Mesenteric fat pad (tissue), 1 donor: ENCODE measurements at places on chromosomes 4 and X.

GRCh38 chr4:140719022-140719421 lies 37.2 kb downstream of the TBC1D9 start:
- DNase-seq, result no peak

GRCh38 chrX:2395261-2395992 lies 105.3 kb downstream of the DHRSX start:
- DNase-seq, result no peak

- DNase-seq, result no peak
Observed at GRCh38 chr4:124738994-124739393, 26.5 kb upstream of the ANKRD50 start.

DNA sequence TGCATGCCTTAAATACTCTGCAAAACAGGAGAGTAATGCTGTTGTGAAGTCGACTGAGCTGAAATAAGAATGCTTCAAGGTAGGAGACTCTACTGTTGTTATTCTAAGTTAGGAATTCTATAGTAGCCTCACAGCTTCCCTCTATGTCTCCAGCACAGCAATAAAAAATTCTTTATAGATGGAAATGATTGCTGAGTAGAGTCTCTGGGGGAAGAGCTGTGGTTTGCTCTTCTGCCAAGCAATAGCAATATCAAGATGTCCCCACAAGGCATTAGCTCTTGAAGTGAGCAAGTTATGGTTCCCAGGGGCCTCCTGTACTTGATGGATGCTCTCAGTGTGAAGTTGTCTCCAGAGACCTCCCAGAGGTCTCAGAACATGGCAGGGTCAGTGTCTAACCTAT lies 880.6 kb upstream of the FRG1 start:
- no peak for DNase-seq

- no peak for DNase-seq
Observed at GRCh38 chrX:39551762-39552161, 546.0 kb downstream of the BCOR start.
